Muscle of back (tissue), 13 donors: ENCODE measurements at places on chromosomes 12 and 14.

DNA sequence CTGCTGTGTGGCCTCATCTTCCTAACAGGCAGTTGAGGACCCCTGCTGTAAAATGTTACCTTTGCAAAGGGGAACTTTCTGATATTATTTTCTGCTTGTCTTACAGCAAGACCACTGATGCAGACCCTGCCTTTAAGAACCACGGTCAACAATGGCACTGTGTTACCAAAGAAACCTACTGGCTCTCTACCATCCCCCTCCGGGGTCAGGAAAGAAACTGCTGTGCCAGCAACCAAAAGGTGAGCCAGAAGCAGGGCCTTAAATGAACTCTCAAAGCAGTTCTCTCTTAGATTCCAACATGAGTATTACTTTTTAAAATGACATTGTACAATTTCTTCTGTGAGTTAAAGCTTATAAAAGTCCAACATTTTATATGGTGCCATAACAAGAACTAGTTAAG is 72.2 kb downstream of the EML1 start:
- DNase-seq, result no peak

- DNase-seq, result no peak
Observed at GRCh38 chr14:105102893-105103292, 37.7 kb upstream of the GPR132 start.

GRCh38 chr12:27747111-27747820 is 32.8 kb upstream of the KLHL42 start:
- DNase-seq, result no peak

GRCh38 chr14:53620317-53620716 is 336.3 kb downstream of the BMP4 start:
- DNase-seq, result peak; percentile 94

GRCh38 chr12:112025808-112026375 is 12.7 kb downstream of the ERP29 start:
- DNase-seq, result no peak

- no peak for DNase-seq
Observed at GRCh38 chr14:33909380-33910084, 41.3 kb downstream of the EGLN3 start.

DNA sequence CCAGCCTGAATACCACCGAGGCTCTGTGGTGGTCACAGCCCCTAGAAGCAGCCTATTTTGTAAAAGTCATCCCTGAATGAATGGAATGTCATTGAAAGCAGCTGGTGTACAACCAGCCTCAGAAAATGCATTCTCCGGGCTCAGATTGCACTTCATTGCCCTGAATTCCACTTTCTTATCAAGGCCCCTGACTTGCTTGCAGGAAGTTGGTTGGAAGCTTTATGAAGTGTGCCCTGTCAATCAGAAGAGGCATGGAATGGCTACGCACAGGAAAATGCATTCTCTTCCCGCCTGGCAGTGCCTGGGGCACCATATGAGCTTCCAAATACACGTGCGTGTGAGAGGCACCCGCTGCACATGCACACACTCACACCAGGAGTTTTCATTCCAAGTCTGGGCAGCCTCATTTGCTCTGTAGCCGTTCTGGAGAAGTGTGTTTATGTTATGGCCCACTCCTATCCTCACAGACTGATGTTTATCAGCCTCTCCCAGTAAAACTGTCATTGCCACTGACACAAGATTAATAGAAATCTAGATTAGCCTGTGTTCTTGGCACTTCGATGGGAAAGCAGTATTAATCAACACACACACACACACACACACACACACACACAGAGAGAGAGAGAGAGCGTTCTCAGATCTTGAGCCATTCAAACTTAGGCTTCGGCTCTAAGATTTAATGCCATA is 63.9 kb downstream of the NUAK1 start:
- no peak for DNase-seq

DNA sequence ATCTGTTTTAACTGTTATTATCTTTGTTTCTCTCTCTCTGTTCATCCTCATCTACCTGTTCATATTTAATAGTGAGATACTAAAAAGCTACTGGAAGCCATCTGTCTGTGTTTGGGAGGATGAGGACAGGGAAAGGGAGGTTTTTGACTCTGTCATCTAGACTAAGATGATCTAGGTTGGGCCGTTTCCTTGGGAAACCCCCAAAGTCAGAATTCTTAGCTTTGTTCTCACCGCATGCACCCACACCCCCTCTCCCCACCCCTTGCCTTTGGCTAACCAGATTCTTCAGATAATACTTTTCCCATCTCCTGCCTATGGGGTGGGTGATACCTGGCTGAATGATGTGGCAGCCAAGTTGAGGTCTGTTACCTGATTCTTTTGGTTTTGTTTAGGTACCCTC is 73.0 kb downstream of the PRICKLE1 start:
- no peak for DNase-seq

DNA sequence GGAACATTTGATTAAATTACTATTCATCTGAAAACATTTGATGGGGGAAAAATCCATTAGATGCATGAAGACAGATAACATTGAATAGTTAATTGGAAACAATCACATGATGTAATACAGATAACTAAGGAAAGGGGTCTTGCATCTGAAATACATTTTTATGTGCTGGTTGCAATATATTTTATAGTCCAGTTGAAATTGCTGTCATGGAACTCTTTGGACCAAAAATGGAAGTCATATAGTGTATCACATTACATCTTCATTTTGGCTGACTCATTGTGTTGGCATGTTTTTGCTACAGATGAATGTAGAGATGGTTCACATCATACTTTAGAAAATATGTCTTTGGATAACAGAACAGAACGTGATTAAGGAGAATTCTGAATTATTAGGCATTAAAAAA is 43.0 kb upstream of the GNPNAT1 start:
- peak; percentile 71 for DNase-seq

- no peak for DNase-seq
Observed at GRCh38 chr12:40511341-40511740, 180.9 kb upstream of the CNTN1 start.

DNA sequence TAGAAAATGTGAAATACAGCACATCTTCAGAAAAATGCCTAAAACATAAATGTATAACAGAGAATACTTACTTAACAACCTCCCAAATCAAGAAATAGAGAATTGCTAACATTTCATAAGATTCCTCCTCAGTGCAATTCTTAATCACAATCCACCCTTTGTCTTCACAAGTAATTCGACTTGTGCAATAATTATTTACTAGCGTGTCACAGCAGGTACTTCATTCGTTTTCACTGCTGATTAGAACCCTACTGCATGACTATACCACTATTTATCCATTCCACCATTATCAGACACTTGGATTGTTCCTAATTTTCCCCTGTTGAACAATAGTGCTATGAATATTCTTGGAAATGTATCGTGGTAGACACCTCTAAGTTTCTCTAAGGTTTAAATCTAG is 64.9 kb upstream of the BBS10 start:
- DNase-seq, result no peak

GRCh38 chr14:103141117-103141796 is 18.0 kb downstream of the TNFAIP2 start:
- DNase-seq, result no peak

DNA sequence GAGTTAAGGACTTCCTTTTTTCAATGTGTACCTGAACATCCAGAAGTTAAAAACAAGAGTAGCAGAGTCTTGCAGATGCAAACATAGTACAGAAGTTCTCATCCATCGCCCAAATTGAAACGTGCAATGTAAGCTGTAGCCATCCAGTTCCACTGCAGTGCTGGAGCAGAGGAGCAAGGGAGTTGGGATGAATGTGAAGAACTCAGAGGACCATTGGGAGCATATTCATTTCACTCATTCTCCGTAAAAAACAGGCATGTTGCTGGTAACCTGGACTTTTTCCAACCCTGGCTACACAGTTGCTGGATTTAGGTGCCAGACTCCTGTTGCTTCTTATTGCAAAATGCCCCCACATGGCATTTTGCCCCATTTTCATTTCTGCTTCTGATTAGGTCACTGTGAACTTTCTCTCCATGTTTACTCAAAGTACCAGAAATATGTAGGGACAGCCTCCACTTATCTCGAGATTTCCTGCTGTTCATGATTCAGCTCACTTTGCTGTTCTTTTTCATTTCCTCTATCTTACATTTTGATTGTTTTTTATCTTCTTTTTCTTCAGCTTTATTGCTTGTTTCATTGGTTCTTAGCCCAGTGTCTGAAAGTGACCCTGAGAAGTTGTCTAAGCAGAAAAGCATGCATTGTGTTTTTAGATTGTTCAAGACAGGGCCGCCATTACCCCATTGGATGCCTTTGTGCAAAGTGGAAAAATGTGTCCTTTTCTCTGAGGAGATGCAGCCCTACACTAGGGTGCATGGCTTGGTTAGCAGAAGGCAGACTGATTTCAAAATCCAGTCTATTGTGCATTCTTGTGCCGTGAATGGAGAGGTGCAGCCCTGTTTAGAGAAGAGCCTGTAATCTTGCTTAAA is 109.0 kb upstream of the AMIGO2 start:
- DNase-seq, result no peak

DNA sequence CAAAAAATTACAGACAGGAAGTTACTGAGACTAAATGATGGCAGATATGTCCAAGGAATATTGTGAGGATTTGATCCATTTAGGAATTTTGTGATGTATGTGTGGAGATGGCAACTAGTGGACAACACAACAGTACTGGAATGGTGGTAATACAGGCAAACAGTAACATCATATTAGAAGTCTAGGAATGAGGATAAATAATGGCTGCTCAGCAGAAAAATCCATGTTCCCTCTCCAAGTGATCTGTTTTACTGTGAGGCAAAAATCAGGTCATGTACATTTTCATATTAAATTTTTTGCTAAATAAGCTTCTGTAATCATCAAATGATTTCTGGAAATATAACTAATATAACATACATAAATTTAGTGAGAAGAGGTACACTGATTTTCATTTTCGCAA is 108.4 kb downstream of the MED13L start:
- DNase-seq, result no peak

DNA sequence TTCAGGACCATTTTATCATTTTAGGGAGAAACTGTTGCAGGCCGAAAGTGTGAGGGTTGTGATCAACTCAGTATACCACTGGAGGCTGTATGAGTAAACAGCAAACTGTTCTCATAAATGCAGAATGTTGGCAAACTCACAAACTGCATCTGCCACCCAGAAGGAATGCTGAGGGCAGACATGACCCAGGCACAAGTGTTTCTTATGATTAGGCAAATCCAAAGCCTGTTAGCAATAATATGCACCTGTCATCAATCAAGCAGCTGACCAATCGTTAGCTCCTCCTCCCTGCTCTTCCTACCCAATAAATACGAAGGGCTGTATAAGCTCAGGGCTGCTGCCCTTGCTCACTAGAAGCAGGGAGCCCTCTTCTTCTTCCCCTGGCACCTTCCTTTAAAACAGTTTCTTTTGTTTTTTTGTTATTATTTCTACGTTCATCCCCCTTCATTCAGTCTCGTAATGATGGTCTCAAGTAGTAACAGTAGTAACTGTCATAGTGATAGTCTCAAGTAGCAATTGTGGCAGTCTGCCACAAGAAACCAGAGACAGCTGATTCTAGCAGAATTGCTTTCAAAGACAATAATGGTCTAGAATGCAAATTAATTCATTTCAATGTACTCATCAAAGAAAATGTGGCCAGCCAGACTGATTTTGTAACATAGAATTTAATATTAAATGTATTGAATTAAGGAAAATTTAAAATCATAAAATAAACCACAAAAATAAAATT is 15.2 kb upstream of the CCDC175 start:
- DNase-seq, result no peak

DNA sequence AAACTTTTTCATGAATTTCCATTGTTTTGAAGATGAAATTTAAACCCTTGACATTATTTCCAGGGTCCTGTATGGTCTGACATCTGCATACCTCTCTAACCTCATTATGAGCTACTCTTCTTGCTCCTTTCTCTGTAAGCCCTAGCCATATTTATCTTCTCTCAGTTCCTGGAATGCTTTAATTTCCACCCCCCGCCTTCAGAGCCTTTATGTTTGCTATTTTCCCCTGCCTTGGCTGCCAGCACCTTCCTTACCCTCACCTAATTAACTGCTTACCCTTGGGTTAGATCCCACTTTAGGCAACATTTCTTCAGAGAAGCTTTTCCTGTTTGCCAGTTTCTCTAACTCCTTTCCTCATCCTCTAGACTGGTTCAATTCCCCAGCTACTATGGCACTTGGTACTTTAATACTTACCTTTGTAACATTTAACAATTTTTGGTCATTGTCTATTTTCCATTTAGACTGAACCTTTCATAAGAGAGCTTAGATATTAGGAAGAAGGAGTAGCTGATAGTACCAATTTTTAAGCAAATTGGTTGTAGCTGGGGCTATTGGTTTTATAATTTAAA is 6.0 kb downstream of the STYX start:
- no peak for DNase-seq

- DNase-seq, result no peak
Observed at GRCh38 chr12:101165319-101165718, 44.7 kb downstream of the SLC5A8 start.

- peak; percentile 33 for DNase-seq
Observed at GRCh38 chr14:24095271-24096068, 1.4 kb downstream of the PCK2 start.

- no peak for DNase-seq
Observed at GRCh38 chr14:56324454-56324853, 206.2 kb downstream of the PELI2 start.

GRCh38 chr14:52219488-52220084 is 47.9 kb upstream of the PTGDR start:
- DNase-seq, result no peak
